ENCODE measurements at places on chromosomes 2 and 18.

DNA sequence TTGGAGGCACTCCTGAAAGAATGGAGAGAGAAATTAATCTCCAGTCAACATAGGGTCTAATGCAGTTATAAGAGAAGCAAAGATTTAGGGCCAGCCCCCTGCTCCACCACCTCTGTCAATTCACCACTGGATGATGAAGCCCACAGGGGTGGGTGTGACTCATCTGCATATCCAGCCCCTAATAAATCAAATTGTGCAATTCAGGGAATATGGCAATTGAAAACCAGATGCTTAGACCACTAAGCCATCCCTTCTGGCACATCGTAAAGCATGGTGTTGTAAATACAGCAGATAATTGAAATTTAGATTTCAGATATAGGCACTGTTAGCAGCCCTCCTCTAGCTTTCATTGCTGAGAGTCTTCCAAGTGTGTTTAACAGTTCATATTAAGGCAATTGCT lies 541.4 kb downstream of the PARD3B start:
- DNase-seq = no peak

- DNase-seq = no peak
Observed at GRCh38 chr18:47558110-47558750, 306.8 kb upstream of the SKOR2 start.

- no peak for DNase-seq
Observed at GRCh38 chr18:31618801-31619200, 27.1 kb downstream of the TTR start.

- no peak for DNase-seq
Observed at GRCh38 chr2:120103723-120104467, 91.0 kb downstream of the EPB41L5 start.

- no peak for DNase-seq
Observed at GRCh38 chr18:51070545-51070944, 40.5 kb downstream of the SMAD4 start.

DNA sequence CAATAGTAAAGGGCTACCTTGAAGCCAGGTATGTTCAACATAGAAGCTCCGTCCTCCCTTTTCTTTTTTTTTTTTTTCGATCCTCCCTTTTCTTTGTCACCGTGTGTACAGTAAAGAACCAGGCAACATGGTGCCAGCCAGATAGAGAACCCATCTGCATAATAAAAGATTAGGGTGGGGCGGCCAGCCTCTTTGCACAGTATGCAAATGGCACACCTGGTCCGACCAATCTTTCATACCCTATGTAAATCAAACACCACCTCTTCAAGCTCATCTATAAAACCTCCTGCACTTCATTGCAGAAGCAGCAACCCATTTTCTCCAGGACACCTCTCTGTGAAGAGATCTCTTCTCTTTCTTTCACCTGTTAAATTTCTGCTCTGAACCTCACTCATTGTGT lies 7.3 kb upstream of the WDR33 start:
- no peak for DNase-seq

DNA sequence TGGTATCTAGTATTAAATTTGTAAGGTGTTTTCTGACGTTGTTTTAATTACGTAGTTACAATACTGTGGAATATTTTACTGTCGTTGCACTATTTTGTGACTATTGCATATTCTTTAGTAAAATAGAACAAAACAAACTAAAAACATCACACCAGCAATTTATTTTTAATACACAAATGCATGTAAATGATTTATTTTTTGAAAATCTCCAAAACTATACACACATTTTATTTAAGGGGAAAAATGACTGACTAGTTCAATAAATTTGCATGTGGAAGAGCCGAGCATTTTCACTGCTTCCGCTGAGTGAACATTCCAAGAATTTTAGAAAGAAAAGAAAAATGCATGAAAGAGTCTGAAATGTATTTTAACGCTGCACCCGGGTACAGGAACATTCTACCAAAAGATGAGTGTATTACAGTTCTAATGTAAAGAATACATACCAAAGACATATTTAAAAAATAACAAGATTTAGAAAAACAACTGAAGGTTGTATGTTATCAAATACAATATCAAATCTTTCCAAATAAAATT lies 257.7 kb downstream of the MEIS1 start:
- DNase-seq = no peak

DNA sequence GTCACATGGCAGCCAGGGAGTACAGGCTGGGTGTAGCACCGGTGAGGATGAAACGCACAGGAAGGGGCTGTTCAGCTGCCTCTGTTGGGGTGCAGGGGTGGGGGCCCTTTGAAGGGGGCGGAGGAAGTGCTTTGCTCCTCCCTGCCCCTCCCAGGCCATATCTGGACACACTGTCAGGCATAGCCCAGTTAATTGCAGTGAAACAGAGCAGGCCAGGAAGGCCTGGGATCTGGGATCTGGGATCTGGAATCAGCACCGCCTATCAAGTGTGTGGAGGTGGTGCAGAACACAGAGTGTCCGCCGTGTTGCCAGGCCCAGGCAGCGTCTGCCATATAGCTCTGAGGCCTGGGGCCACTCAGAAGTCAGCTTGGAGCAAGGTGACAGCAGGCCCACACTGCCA lies 119.3 kb upstream of the MSH2 start:
- DNase-seq = no peak

DNA sequence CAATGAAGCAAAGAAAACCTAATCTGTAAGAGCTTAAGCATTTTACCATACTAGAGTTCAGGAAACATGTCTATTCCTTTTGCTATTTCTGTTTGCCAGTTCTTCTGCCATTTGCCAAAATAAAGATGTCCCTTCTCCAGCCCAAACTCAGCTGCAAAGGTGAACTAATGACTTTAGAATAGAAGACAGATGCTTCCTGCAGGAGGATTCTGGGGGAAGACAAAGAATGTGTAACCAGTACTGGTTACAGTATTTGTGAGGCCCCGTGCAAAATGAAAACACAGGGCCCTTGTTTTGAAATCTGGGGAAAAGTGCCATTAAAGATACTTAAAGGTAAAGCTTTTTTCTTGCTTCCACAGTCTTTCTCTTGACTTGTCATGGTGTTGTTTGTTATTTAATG lies 34.3 kb upstream of the MTX2 start:
- DNase-seq = no peak

DNA sequence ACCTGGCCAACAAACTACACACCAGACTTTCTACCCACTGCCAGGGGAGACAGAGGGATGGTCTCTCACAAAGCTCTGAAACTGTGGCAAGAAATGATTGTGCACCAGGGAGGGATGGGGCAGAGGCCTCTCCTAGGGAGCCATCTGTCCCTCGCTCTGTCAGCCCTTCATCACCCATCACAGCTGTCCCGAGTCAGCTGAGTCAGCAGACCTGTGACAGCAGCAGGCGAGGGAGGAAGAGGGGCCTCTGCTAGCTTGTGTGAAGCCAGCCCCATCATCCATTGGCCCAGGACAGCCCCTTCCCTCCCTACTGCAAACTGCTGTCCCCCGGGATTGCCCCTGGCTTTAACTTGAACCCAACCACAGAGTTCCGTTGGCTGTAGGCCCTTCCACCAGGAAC lies 5.0 kb downstream of the SH2D6 start:
- DNase-seq = no peak

DNA sequence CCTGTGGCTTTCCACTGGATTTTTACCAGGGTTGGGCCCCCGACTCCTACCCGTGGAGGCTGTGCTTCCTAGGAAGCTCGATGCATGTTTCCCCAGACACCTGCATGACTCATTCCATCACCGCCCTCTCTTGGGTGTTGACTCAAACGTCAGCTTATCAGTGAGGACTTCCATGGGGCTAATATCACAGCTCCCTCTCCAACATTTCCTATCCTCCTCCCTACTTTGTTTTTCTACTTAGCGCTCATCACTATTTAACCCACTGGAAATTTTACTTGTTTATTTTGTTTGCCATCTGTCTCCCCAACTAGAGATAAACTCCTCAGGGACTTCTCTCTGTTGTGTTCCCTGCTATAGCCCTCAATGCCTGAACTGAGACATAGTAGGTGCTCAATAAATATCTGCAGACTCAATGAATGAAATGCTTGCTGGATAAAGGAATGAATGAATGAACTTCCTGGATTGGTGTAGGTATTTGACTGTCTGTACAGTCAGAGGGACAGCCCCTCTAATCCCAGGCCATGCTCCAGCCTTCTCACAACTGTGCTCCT lies 89.7 kb upstream of the MSH2 start:
- no peak for DNase-seq

DNA sequence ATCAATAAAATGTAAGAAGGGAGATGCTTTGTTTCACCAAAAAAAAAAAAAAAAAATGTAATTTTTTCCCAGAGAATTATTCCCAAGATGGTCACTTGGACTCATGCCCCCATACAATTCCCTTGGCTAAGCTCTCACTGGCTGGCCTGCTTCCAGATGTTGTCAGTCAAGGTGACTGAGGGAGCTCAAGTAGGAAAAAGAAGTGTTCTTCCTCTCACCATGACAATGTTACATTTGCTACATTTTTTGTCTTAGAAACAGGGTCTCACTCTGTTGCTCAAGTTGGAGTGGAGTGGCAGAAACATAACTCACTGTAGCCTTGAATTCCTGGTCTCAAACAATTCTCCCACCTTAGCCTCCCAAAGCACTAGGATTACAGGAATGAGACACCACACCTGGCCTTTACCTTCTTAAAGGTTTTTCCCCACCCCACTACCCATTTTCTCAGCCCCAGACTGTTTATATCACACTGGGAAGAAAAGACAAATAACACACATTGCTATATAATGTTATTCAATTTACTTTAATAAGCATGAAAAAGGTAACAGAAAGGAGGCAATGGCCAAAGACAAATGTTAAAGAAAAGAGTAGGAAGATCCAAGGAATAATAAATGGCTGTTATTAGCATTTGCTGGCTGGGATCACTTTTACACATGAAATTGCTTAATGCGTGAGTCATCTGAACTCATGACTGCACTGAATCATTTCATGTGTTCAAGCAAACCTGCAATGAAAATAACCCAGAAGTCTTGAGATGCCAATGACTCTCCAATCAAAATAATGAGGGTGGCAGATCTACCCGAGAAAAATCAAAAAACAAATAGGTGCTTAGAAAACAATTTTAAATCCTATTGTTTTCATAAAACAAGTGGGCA lies 45.2 kb downstream of the ACVR1 start:
- no peak for DNase-seq

GRCh38 chr2:238291550-238292281 lies 3.3 kb upstream of the PER2 start:
- no peak for DNase-seq

DNA sequence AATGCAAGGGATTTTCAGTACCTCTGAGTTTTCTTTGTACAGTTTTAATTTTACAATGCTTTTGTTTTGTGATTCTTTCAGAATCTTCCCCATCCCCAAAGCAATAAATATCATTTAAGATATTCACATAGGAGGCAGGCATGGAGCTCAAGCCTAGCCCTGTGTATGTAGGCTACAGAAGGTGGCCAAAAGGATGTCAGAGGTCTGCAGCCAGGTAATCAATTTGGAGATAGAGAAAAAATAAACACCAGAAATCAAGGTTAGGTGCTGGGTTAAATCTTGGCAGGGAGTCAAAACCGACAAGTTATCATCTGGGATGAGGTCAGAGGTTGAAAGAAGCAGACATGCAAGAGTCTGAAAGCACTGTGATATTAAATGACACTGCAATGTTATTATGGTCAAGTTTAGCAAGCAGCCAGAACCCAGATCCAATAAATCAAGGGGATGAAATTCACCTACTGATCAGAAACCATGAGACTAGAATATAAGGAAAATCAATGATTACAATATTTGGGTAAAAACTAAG lies 45.1 kb upstream of the LRP1B start:
- DNase-seq = no peak

GRCh38 chr2:112782234-112782799 lies 2.0 kb downstream of the IL1A start:
- no peak for DNase-seq

DNA sequence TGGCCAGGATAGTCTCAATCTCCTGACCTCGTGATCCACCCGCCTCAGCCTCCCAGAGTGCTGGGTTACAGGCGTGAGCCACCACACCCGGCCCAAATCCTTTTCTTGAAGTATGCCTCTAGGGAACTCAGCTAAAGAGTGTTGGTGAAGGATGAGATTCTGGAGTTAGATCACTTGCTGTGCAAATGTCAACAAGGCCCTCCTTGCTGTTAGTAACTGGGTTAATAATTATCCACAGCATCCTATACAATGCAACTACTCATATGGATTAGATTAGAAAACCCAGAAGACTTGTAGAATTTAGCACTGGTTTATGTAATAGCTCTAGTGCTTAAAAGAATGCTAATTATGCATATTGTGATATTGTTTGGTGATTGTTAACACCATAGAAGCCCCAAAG lies 310.8 kb upstream of the TFPI start:
- DNase-seq = no peak

DNA sequence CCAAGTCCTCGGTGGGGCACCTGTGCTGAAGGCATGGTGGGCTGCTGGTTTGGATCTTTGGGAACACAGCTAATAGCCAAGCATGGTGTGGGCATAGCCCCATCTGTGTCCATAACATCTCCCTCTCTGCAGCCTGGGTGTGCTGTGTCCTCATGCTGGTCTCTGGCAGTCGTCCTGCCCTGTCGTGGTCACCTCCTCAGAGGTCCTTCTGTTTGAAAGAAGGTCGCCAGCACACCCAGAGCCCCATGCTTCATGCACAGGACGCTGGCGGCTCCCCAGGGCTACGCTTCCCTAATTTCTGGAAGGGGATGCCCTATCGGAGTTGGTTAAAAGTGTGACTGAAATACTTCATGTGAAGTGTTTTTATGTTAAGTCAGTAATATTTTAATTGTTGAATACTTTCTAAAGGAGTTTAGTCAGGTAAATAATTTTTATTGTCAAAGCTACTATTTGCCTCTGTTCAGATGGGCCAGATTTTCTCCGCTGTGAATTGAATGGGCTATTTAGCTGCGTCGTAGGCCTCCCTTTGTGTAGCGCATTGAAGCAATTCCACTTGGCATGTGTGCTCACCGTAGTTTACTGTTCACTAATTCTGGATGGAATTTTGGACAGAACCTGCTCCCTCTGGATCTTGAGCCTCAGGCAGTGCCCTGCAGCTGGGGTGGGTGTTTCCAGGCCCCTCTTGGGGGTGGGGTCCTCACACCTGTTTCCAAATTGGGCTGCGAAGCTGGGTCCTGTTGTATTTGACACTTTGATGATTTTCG lies 81.9 kb downstream of the WDSUB1 start:
- DNase-seq = no peak

GRCh38 chr2:198044777-198045176 lies 240.4 kb downstream of the PLCL1 start:
- DNase-seq = no peak

DNA sequence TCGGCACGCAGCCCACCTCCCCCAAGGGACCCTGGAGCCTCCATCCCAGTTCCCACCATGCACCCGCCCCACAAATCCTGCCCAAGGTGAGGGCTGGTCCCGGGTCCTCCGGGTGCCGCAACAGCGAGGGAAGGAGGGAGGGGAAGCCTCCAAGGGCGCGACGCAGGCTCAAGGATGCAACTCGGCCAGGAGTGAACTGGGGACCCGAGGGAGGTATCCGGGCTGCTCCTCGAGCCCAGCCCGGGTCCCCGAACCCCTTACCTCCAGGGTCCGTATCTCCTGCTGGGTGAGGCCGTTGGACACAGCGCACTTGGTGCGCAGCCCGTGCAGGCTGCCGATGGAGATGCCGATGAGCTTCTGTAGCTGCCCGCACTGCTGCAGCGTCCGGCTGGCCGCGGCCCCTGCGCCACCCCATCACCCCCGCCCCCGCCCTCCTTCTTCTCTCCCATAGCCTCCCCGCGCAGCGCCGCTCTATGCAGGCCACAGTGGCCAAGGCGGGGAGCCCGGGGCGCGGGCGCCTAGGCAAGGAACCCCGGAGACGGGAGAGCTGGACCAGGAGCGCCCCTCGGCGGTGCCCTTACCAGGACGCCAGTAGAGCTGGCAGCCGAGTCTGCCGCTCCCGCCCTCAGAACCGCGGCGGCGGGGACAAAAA lies 124.1 kb downstream of the ANKRD30BL start:
- DNase-seq = no peak
